C1 segment of cervical spinal cord (tissue), 14 donors: ENCODE measurements at places on chromosomes 12 and 14.

DNA sequence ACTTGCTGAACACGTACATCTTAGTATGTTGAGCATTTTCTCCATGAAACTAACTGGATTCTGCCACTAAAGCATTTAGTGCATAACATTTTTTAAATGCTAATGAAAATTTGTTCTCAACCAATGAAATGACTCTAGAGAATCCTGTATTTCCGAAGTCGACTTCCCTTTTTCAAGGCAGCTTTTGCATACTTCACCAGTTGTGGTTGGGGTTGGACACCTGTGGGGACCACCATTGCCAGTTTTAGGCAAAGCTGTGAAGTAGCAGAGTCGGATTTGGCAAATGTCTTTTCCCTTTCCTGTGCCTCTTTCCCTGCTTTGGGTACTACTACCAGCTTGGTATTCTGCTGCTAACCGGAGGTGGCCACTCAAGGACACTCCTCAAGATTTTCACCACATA lies 349.2 kb downstream of the BCAT1 start:
- DNase-seq: no peak

DNA sequence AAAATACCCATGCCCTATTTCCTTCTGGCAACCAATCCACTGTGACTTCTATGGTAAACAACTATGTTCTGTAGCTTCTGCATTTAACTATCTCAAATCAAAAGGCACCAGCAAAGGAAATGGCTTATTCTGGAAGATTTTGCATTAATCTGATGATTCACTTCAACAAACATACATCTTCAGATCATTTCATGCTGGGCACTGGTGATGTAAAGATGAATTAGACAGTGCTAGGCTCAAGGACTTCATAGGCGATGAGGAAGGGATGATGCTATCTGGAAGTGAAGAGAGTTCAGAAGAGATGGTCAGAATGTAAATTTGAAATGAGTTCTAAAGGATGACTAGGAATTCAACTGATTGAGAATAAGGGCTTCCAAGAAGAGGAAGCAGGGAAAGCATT lies 363.3 kb downstream of the PAWR start:
- no peak for DNase-seq

GRCh38 chr14:74239848-74240793 lies 872 bp downstream of the VSX2 start:
- DNase-seq: no peak

DNA sequence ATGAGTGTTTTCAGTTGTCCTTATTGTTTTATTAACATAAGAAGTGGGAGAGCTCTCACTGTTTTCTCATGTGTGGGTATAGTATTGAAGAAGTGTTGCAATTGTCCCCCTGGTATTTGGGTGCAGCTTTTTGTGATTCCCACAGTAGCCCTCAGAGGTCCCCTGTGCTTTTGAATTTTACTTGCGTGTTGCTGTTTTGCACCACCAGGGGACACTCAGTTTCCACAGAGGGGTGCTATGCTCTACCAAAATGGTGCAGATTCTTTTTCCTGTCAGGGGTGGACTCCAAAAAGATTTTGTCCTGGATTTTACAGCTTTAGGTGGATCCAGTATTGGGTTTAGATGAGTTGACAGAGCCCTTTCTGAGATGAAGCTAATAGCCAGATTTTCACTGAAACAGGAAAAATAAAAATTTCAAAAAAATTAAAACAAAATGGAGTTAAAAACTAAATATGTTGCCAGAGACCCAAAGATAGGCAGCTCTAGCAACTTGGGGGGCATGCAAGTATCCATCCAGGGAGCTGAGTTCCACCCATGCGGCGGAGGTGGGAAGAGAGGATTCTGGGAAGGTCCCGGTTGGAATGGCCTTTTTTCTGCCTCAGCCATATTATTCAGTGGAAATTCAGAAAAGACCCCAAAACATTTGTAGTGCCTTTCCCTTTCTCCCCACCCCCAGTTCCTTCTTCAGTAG lies 50.2 kb downstream of the TTLL5 start:
- DNase-seq: peak; percentile 36

- DNase-seq: no peak
These were observed 30.6 kb downstream of the WDR89 start for GRCh38 chr14:63611078-63611477.

DNA sequence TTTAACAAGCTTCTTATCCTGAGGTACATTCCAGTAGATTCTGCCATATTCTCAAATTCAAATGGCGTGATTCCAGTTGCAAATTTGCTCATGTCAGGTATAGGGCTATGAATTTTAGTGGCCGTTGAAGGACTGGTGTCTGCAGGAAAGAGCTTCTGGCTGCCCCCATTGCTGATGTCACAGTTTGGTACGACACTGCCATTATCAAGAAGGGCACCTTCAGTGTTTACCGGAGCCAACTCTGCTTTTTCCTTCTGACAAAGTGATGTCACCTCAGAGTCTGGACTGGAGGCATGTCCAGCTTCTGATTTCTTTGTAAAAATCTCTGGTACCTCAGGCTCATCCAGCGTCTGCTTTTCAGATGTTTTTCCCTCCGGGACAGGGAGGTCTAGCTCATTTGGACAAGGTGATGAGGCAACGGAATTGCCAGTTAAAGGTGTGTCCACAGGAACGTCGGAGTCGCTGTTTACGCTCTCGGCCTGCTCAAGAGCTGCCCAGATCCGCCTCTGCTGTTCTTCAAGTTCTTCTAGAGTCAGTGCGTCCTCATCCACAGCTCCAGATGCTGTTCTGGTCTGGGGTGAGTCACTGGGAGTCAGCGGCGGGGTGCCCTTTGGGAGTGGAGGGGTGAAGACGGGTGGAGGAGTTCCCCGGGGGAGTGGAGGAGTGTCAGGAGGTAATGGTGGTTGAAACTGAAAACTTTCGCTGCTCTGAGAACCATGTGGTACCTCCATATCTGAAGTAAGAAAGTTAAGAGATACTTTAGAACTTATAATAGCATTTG lies 27.0 kb downstream of the ZCCHC8 start:
- no peak for DNase-seq

GRCh38 chr12:78340406-78340805 lies 509.7 kb downstream of the NAV3 start:
- DNase-seq: no peak

DNA sequence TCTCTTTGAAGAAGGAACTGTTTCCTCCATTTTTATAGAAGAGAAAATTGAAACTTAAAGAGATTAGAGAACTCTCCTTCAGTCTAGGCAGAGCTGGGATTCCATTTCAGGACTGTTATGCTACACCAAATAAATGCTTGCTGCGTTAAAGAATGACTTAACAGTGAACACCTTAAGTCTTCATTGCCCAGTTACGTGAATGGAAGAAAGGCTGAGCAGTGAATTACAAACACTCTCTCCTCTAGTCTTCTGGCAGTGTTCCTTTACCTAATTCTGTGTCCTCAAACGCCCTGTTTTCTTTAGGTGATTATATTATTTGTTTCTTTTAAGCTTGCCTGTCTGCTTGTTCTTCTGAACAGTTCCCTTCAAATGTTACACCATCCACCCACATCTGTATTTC lies 59.7 kb downstream of the RCOR1 start:
- DNase-seq: no peak

GRCh38 chr12:41188841-41189394 lies 798 bp downstream of the PDZRN4 start:
- DNase-seq: no peak

DNA sequence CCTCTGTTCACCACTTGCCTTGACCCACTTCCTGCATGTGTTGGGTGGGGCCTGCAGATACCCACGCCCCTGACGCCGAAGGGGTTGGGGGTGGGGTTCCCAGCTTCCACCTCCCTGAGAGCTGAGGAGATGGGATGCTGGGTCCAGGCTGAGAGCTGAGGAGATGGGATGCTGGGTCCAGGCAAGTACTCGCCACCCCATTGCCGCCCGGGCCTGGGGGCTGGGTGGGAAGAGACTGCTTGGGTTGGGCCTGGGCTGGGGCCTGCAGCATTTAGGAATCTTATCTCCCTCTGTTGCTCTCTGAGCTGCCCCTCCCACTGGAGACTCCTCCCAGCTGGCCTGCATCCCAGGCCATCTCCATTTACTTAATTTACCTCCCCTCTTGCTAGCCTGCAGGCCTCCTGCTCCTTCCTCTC lies 17.4 kb downstream of the TEAD4 start:
- no peak for DNase-seq

GRCh38 chr12:124927201-124928094 lies 13.0 kb upstream of the UBC start:
- DNase-seq: no peak

DNA sequence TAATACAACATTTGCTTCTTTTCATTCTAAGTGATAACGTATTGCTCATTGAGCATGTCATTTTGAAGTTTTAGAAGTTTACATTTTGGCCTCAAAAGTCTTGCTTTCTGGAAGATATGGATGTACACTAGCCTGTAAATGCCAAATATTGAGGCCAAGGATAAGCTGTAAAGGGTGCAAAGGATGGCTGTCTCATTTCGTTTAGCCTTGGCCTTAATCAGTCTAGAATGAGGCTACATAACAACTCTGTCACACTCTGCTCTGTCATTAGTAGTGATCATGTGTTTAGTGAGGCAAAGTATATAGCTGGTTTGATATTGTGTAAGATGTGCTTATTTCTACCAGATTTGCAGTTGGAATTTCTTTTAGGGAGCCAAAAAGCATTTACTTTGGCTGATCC lies 344.5 kb downstream of the TMTC2 start:
- no peak for DNase-seq

- no peak for DNase-seq
These were observed 22.9 kb downstream of the SYNE3 start for GRCh38 chr14:95493503-95493902.

- DNase-seq: no peak
These were observed 214.9 kb downstream of the KTN1 start for GRCh38 chr14:55794655-55795595.

DNA sequence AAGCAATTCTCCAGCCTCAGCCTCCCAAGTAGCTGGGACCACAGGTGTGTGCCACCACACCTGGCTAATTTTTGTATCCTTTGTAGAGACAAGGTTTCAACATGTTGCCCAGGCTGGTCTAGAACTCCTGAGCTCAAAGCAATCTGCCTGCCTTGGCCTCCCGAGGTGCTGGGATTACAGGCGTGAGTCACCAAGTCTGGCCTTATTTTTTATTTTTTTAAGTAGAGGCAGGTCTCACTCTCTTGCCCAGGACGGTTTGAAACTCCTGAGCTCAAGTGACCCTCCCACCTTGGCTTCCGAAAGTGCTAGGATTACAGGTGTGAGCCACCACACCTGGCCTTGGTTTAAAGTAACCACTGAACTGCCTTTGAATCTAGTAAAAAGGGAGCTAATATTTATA lies 56.8 kb downstream of the SPPL3 start:
- no peak for DNase-seq

- DNase-seq: no peak
These were observed 26.9 kb downstream of the IQSEC3 start for GRCh38 chr12:93266-94005.

DNA sequence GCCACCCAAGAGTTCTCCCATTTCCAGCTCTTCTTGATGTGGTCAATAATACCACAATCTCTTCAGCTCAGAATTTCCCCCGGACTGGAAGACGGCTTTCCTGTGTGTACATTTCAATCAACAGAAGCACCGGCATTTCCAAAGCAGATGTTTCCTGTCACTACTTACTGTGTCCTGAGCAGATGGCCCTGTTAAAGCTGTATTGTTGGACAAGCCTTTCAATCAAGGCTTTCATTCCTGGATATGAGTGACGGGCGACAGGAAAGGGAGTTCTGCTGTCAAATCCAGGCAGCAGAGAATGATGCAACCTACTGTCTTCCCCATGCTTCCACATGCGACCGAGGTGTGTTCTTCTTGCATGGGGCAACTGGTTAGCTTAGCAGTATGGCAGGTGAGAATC lies 76.4 kb upstream of the CCDC60 start:
- no peak for DNase-seq

DNA sequence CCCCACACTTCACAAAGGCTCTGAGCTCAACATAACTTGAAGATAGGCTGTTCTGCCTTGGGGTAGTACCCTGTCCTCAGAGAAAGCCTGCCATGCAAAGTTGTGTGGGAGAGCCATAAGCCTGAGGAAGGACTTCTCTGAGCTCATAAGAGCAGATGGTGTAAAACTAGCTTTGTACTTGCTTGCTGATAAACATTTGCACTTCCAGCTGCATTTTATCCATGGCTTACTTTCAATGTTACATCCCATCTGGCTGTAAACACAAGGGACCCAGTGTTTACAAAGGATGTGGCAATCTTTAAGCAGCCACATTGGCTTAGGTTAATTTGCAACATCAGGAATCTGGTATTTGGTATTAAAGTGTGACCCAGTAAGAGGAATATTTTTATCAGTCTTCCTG lies 258.1 kb downstream of the IPO8 start:
- DNase-seq: no peak

GRCh38 chr12:63894132-63894531 lies 49.6 kb downstream of the SRGAP1 start:
- DNase-seq: no peak

GRCh38 chr14:45198551-45198950 lies 54.5 kb downstream of the MIS18BP1 start:
- DNase-seq: no peak

DNA sequence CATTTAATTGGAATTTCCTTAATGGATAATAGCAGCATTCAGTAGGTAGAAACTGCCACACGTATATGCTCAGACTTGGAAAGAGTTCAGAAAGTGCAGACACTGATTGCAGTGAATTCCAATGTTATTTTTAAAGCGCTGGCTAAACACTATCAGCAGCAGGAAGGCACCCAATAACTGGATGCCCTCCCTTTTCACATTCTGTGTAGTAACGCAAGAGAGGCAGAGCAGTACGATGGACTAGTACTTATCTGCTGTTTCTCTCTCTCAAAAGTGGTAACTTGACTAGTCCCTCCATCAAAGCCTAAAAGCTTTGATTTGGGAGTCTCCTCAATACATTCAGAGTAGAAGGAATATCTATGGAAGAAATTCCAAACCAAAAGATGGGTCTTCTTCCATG lies 791.0 kb downstream of the TMTC2 start:
- no peak for DNase-seq

DNA sequence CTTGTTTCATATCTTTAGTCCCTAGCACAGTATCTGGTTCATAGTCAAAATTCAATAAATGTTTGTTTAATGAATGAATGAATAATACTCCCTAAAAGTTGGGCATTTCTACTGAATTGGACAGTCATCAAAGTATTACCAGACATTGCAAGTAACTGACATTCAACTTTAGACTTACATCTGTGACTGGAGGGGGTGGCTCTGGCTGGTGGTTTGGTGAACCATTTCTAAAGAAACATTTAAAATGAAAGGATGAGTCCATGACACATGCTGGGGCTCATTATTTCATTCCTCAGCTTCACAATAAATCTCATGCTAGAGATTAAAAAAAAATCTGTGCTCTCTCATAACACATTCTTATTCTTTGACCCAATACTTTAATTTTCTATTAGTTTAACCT lies 20.6 kb upstream of the CSRNP2 start:
- DNase-seq: no peak

DNA sequence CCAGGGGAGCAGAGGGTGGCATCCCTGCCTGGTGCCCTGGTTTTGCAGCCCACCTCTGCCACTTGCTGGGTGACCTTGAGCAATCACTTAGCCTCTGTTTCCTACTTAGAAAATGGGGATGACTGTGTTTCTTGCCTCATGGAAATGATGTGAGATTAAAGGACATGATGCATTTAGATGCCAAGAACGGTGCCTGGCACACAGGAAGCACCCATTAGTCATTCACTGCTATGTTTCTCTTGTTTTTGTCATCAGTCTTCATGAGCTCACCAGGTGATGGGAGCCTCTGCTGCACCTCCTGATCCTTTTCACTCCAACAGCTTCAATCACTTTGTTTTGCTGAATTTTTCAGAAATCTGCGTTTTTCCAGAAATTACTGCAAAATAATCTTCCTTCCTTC lies 23.6 kb upstream of the ATF1 start:
- no peak for DNase-seq

GRCh38 chr12:5395443-5396271 lies 36.3 kb upstream of the NTF3 start:
- DNase-seq: no peak

GRCh38 chr14:68660495-68660894 lies 132.4 kb downstream of the ZFP36L1 start:
- no peak for DNase-seq
